ENCODE measurements at places on chromosomes 4 and X. TPM values are rescaled to one million over a fixed set of nuclear protein-coding genes. Genes with fewer than 3 reads are reported as not detected.

KIAA1210 gene
- polyA plus RNA-seq: not detected

ADH1A gene
- polyA plus RNA-seq: not detected

VCX3A gene
- polyA plus RNA-seq: not detected

ZNF630 gene
- polyA plus RNA-seq: 1.1 TPM

CCDC120 gene
- polyA plus RNA-seq: 27.9 TPM
